Posterior cingulate gyrus (tissue), 11 donors: ENCODE measurements at places on chromosomes 5 and 9.

GRCh38 chr9:71760901-71761300 lies 7.4 kb downstream of the CEMIP2 start:
- DNase-seq: no peak

DNA sequence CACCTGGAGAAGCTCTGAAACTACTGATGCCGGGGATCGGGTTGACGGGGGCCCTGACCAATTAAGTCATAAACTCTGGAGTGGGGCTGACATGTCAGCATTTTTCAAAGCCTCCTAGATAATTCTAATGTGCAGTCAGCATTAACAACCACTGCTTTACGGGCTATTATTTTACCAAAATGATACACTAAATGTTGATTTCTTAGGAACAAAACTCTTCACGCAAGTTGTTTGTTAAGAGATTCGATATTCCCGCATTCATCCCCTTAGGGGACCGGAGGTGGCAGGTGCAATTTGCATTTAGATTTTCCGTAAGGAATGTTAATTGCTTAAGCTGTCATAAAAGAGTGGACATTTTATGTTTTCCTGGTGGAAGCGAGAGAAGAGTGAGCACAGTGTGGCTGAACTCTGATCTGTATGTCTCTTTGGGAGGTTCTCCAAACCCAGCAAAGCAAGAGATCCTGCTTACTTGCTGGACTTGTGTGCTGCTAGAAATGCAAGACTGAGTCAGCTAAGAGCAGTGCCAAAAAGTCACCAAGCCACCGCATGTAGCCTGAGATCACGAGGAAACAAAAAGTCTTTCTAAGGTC lies 77.6 kb downstream of the UGCG start:
- no peak for DNase-seq

DNA sequence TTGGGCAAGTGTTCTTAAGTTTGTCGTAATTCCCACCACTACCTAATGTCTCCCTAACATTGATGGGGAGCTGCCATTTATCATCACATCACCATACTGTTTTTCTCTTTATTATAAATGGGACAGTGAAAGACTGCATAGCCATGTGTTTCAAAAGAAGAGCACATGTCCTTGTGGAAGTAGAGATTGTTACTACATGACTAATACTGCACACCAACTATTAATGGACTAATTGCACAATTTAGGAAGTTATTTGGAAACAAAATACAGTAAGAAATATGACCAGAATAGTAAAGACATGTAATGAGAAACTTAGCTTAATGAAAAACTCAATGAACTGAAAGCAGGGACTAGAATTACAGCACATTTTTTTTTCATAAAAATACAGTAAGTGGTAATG lies 12.0 kb upstream of the ELOVL7 start:
- DNase-seq: no peak

GRCh38 chr9:87178302-87178701 lies 231.0 kb upstream of the GAS1 start:
- no peak for DNase-seq

DNA sequence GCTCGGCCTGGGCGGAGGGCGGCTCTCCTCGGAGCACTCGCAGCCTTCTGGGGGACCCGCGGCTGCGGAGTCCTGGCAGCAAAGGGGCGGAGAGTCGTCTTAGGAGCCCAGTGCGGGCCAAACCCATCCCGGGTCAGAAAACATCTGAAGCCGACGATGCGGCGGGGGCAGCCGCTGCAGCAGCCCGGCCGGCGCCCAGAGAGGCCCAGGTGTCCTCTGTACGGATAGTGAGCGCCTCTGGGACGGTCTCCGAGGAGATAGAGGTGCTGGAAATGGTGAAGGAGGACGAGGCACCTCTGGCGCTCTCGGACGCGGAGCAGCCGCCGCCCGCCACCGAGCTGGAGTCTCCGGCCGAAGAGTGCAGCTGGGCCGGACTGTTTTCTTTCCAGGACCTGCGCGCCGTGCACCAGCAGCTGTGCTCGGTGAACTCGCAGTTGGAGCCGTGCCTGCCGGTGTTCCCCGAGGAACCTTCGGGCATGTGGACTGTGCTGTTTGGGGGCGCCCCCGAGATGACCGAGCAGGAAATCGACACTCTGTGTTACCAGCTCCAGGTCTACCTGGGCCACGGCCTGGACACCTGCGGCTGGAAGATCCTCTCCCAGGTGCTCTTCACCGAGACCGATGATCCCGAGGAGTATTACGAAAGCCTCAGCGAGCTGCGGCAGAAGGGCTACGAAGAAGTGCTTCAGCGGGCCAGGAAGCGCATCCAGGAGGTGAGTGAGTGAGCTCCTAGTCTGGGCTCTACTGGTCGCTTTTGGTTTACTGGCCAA lies 1.2 kb downstream of the JMY start:
- peak; percentile 11 for DNase-seq

GRCh38 chr5:176180781-176181180 lies 57.4 kb upstream of the SIMC1 start:
- DNase-seq: no peak

- no peak for DNase-seq
Measured at GRCh38 chr5:36447776-36448175, 146.1 kb upstream of the RANBP3L start.

DNA sequence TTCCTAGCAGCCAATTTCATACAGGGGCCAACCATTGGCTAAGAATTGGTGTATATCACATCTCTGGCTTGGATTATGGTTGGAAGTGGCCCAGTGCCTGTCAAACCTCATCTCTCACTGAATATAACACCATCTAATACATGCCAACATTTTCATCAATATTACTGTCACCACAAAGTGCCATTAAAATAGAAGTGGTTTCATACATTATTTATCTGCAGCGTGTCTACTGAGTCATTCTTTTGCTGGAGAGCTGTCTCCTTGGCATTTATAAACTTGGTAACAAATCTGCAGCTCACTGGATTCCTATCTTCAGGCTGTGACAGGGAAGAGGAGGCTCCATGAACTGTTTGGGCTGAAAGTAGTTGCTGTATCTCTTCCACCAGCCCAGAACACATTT lies 70.9 kb downstream of the PTTG1 start:
- DNase-seq: no peak

DNA sequence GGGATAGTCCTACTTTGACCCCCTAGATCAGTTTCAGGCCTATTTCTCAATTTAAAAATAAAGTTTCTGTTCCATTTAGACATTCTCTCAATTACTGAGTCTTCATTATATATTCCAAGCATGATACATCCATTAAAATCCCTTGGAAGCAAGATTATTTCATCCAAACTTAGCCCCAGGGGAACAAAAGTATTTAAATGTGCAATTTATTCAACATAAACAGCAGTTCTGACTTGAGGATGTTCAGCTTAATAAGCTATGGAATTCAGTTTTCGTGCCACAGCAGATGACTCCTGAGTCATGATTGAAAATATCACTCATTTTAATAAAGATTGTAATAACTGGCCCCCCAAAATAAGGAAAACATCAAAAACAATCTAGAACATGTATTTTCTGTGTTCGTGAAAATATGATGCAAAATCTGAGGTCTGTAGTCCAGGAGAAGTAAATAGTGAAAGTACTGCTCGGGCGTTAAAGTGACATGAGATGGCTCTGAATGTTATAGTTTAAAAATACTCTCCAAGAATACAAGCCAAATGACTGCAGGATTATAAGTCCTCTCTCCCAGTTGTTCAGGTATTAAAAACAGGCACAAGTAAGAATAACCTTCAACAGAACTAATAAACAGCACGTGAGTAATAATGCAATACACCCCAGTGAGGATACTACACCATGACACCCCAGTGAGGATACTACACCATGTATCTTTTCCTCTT lies 67.1 kb downstream of the RETREG1 start:
- no peak for DNase-seq

DNA sequence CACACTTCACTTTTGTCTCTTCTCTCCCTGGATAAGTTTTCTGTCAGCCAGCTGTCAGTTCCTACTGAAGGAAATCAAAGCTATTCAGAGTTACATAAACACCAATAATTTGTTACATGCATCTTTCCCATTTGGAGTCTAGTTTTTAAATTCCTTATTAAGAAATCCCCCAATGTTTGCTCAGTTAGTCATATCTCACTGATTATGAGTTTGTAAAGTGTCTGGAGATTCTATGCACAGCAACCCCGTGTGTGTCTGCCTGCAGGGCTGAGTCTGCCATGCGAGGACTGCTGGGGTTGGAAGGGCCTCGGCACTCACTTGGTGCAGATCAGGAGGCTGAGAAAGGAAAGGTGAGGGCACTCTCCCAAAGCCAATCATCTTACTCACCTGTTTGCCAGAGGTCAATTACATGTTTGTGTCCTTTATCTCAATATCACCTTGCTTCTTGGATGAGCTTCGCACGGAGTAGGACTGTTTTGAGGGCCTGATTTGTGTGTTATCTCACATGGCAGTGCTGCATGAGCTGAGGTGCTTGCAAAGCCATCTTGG lies 3.3 kb downstream of the ANKRD34B start:
- no peak for DNase-seq

- no peak for DNase-seq
Measured at GRCh38 chr5:34525761-34526160, 130.4 kb upstream of the RAI14 start.

DNA sequence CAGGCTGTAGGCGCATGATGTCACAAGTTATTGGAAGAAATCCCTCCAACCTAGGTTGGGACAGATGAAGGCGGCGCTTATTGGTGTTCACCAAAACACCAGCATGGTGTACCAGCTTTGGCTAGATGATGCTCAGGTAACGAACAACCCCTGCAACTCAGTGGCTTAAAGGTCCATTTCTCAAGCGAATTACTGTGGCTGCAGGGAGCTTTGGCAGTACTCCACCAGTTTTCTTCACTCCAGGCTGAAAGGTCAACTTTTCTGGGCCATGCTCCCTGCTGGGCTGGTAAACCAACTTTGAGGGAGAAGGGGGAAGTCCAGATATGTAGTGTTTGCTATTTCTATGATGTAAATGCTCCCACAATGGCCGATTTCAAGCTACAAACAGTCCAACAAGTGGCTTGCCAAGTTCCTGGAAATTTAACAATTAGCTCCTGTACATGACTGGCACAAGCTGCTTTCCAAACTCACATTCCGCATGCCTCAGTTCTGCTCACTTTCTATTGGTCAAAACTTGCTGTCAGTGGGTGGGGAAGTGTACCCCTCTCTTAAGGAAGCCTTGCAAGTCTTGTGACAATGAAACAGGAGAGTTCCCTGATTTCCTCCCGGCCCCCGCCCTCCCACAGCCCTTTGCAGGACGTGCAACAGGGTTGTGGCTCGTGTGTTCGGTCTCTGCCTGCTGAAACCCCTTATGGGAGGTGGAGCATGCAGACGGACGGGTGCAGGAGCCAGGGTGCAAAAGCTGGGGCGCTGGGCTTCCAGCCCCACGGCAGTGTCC lies 588 bp upstream of the ZBED3 start:
- DNase-seq: peak; percentile 28

DNA sequence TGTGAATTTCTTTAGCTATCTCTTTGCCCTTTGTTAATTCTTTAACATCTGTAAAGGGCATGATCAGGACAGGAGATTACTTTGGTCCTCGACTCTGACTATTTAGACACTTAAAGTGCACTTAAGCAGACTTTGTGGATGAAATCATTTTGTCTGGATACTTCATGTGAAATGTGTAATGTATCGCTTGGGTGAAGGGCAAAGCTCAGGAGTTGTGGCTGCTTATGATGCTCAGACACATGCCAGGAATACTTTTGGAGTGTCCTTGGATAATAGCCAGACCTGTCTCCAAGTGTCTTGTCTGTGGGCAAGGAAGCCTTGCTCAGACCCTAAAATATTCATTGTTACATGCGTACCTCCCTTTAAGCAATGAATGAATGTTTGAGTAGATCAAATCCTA lies 87.8 kb downstream of the RAI14 start:
- DNase-seq: no peak

GRCh38 chr5:149628221-149628620 lies 46.9 kb downstream of the ARHGEF37 start:
- DNase-seq: no peak

GRCh38 chr5:52668139-52668538 lies 119.6 kb upstream of the ITGA1 start:
- no peak for DNase-seq

DNA sequence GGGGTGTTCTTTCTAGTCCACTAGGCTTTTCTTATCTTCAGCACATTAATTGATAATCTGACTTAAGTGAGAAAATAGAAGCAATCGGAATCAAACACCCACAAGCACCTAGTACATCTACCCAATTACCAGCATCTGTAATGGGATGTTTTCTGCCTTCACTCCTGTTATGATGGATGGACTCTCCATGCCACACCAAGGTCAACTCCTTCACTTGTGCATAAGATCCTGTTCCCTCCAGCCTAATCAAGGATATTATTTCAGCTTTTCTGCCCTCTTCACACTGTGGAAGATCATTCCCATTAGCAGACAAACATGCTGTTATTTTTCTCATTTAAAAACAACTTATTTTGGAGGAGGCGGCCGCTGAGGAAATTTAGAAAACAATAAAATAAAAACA lies 162.0 kb upstream of the EDIL3 start:
- DNase-seq: no peak

- DNase-seq: no peak
Measured at GRCh38 chr9:132670457-132671391, at the start of gene GTF3C4. Gene GTF3C4 (plus strand): TSS chr9:132670464. CDS start chr9:132670599, 135 bp downstream.

- DNase-seq: no peak
Measured at GRCh38 chr9:128877852-128878251, 3.9 kb downstream of the KYAT1 start.
